ENCODE measurements at places on chromosomes 5 and 9. TPM values are rescaled to one million over a fixed set of nuclear protein-coding genes. Genes with fewer than 3 reads are reported as not detected.

- peaks cover 2% of the 10 kb centered on the region for H3K4me1 ChIP-seq
- H3K36me3 ChIP-seq, result no peaks in the 10 kb centered on the region
- no peak overlapping the region for H3K4me3 ChIP-seq
- H3K27me3 ChIP-seq, result no peaks in the 10 kb centered on the region
Measured at GRCh38 chr5:174319551-174319950, 274.0 kb downstream of the NSG2 start.

MYO10 gene
- 127 TPM for total RNA-seq

DNA sequence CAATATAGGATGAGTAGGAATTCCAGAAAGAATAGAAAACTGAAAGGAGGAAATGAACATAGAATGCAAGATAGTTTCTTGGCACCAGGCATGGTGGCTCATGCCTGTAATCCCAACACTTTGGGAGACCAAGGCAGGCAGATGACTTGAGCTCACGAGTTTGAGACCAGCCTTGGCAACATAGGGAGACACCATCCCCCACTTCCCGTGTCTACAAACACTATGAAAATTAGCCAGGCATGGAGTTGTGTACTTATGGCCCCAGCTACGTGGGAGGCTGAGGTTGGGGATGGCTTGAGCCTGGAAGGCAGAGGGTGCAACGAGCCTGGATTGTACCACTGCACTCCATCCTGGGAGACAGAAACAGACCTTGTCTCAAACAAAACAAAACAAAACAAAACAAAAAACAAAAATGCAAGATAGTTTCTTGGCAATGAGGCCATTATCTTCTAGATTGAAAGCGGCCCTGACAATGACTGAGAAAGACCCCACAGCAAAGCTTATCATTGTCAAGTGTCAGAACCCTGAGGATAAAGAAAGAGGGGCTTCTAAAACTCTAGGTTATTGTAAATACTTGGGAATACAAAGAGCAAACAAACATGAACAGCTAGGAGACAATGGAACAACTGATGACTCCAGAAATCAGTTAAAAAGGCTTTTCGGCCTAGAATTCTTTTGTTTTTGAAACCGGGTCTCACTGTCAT, 9.2 kb downstream of the SQSTM1 start:
- no peaks in the 10 kb centered on the region for H3K27me3 ChIP-seq
- H3K4me1 ChIP-seq, result peaks cover 9% of the 10 kb centered on the region
- 0 out of 3 replicates have a peak overlapping the region, but pooled peaks have one; percentile 2 for H3K4me3 ChIP-seq
- DNase-seq, result no peak
- no peak overlapping the region for H3K27ac ChIP-seq

- DNase-seq, result peak; percentile 57
- no peak overlapping the region for H3K27ac ChIP-seq
- H3K27me3 ChIP-seq, result no peaks in the 10 kb centered on the region
- no peak overlapping the region for H3K4me3 ChIP-seq
Measured at GRCh38 chr5:151534350-151534749, 56.8 kb downstream of the FAT2 start.

DNA sequence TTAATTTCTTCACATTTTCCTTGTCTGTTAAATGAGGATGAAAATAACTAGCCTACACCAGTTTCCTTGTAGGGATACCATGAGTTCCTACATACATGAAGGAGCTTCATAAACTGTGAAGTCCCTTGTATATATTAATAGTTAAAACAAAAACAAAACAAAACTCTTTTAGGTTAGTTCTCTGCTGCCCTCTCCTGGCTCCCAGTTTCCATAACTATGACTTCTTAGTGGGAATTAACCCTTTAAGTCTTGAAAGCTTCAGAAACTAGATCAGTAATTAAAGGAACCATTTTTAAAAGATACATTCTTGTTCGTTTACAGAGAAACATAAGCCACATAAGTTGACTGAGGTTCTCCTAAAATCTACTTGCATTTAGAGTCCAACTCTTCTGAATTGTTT, 500.0 kb upstream of the C9orf72 start:
- H3K36me3 ChIP-seq, result no peaks in the 10 kb centered on the region
- H3K27ac ChIP-seq, result no peak overlapping the region
- no peak overlapping the region for H3K4me3 ChIP-seq
- no peak for DNase-seq
- no peaks in the 10 kb centered on the region for H3K27me3 ChIP-seq

DNA sequence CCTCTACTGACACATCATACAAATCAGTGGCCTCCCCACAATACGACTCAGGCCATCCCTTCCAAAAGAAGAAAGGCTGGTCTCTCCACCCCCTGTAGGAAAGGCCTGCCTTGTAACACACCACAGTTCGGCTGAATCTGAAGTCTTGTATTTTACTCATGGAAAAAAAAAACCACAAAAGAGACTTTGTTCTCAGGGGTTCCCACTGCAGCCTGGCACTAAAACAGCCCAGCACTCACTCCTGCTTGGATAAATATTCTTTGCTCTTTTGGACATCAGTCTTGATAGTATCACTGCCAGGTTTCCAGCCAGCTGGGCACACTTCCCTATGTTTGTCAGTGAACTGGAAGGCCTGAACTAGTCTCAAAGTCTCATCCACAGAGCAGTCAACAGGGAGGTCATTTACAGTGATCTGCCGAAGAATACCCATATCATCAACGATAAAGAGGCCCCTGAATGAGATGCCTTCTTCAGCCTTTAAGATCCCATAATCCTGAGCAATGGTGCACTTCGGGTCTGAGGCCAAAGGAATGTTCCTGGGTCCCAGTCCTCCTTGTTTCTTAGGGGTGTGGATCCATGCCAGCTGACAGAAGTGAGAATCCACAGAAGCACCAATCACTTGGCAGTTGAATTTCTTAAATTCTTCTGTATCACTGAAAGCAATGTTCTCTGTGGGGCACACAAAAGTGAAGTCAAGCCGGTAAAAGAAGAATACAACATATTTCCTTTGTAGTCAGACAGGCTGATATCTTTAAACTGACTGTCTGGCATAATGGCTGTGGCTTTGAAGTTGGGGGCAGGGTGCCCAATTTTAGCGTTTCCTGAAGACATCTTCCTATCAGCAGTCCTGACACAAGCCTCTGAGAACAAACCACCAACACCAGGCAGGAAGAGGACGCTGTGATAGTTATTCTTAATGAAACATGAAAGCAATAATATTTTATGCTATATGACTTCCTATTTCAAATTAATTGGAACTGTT, 198.1 kb downstream of the LURAP1L start:
- no peaks in the 10 kb centered on the region for H3K4me1 ChIP-seq
- no peak for DNase-seq
- H3K4me3 ChIP-seq, result no peak overlapping the region
- H3K36me3 ChIP-seq, result no peaks in the 10 kb centered on the region

DNA sequence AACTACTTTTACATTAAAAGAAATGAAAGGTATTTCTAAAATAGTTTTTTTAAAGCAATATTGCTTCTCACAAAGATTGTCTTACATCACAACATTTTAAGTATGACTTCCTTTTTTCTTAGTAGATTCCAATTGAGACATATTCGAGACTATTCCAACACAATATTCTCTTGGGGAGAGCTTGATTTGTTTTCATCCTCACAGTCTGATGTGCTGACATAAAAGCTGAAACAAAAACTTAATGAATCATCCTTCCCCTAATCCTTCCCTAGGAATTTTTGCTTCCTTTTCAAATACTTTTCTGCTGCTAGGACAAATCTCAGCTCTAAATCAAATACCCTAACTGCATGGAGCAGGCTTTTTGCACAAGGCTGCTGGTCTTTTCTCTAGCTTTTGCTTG, 245.8 kb upstream of the MAP3K1 start:
- no peaks in the 10 kb centered on the region for H3K27me3 ChIP-seq
- H3K4me3 ChIP-seq, result no peak overlapping the region
- DNase-seq, result no peak
- no peaks in the 10 kb centered on the region for H3K4me1 ChIP-seq
- no peak overlapping the region for H3K27ac ChIP-seq

- H3K27me3 ChIP-seq, result no peaks in the 10 kb centered on the region
- no peak for DNase-seq
- no peak overlapping the region for H3K4me3 ChIP-seq
Measured at GRCh38 chr9:118751848-118752223, 617.4 kb downstream of the BRINP1 start.

BHMT2 gene
- not detected for total RNA-seq

DNA sequence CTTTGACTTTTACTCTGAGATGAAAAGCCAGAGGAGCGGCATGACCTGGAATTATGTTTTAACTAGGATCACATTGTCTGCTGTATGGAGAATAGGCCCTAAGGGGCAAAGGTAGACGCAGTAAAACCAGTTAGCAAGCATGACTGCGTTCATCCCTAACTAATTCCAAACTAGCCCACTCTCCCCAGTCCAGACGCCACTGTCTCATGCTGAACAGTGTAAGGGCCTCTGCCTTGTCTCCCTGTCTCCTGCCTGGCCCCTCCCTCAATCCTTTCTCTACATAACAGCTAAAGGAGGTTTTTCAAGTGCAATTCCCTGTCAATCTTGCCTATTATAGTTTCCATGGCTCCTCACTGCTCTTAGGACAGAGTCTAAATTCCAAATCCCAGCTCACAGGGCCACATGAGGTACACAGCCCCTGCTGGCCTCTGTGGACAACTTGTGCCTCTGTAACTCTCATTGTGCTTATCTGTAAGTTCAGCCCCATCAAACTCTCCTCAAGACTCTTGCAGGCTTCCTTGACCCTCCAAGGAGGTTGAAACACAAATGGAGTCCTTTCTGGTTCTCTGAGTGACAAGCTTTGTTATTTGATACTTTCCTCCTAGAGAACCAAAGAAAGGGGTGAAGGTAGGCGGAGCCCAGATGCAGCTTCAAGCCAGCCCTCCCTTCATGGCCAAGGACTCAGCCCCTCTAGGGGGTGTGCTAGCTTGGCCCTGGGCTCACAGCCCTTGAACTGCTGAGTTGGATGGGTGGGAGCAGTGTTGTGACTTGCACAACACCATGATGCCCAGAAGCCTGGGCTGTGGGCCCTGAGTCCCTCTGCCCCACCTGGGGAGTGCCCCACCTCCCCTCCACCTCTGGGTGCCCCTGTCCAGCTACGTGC, 16.0 kb upstream of the SLC22A4 start:
- H3K27ac ChIP-seq, result no peak overlapping the region
- H3K4me1 ChIP-seq, result 0 out of 2 replicates have a peak, but pooled peaks cover 5% of the 10 kb centered on the region
- H3K4me3 ChIP-seq, result no peak overlapping the region
- DNase-seq, result peak; percentile 77
- no peaks in the 10 kb centered on the region for H3K27me3 ChIP-seq
- H3K36me3 ChIP-seq, result no peaks in the 10 kb centered on the region

DNA sequence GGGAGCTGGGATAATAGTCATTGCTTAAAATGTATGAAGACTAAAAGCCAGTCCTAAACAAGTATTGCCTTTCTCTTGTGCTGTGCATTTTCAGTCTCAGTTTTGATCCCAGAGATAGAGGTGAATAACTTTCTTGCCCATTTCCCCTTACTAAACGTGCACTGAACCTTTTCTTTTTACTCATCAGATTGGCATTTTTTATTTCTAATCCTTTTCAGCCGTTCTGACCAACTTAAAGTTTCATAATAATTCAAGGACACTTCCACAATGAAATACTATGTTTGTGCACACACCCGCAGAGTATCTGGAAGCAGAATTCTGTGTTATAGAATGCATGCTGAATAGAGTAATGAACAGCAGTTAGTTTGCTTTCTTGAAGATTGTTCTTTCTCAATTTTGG, 343.6 kb downstream of the LRRC70 start:
- no peak for DNase-seq
- H3K27me3 ChIP-seq, result no peaks in the 10 kb centered on the region
- H3K4me1 ChIP-seq, result no peaks in the 10 kb centered on the region
- H3K4me3 ChIP-seq, result no peak overlapping the region
- H3K27ac ChIP-seq, result no peak overlapping the region
- H3K36me3 ChIP-seq, result no peaks in the 10 kb centered on the region

PLEKHG4B gene
- total RNA-seq, result 44.3 TPM

SCAI gene
- 15.5 TPM for total RNA-seq

- no peak for DNase-seq
- no peak overlapping the region for H3K4me3 ChIP-seq
- H3K36me3 ChIP-seq, result peaks cover 45% of the 10 kb centered on the region
- H3K27me3 ChIP-seq, result no peaks in the 10 kb centered on the region
- H3K4me1 ChIP-seq, result no peaks in the 10 kb centered on the region
Measured at GRCh38 chr5:116502138-116502537, 72.5 kb downstream of the SEMA6A start.

DNA sequence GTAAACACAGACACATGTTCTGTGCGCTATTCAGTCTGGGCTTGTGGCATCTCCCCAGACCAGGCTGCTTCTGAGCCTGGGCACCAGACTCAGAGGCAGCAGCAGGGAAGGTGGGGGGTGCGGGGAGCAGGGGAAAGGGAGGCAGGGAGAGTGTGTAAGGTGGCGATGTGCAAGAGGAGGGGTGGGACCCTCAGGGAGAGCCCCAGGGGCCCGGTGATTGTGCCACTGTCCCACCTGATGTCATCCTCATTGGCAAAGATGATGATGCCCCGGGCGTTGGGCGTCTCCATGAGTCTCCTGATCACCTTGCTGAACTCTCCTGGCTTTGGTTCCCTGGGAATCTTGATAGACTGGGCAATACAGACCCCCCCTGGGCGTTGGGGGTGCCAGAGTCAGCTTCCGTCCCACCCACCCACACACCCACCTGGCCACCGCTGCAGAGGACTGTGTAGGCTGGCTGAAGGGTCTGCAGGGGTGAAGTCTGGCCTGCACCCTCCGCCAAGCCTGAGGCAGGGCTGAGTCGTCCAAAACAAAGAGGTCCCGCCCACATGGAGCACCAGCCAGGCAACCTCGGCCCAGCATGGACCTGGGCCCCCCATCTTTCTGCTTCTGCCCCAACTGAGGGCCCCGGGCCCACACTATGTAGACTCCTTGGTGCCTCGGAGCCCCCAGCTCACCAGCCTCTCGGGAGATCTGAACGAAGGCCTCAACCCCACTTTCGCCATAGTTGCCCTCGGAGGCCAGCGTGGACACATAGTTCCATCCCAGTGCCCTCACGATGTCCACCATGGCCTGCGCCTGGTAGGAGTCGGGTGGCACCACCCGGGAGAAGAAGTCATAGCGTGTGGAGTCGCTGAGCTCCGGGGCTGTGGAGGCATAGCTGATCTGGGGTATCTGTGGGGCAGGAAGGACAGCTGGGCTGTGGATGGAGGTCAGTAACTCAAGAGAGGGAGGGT, 3.7 kb downstream of the GRM6 start:
- no peak overlapping the region for H3K4me3 ChIP-seq
- H3K36me3 ChIP-seq, result peaks cover 14% of the 10 kb centered on the region
- H3K4me1 ChIP-seq, result no peaks in the 10 kb centered on the region
- H3K27me3 ChIP-seq, result peaks cover 26% of the 10 kb centered on the region

SOHLH1 gene
- not detected for total RNA-seq

- H3K4me1 ChIP-seq, result no peaks in the 10 kb centered on the region
- no peaks in the 10 kb centered on the region for H3K27me3 ChIP-seq
- DNase-seq, result no peak
- peaks cover 2% of the 10 kb centered on the region for H3K36me3 ChIP-seq
Measured at GRCh38 chr5:73587923-73588322, 22.4 kb downstream of the UTP15 start.

All from H9 (cell line).